ENCODE measurements at places on chromosomes 11 and 22. TPM values are rescaled to one million over a fixed set of nuclear protein-coding genes. Genes with fewer than 3 reads are reported as not detected.

GRCh38 chr11:37409124-37409523 is 811.1 kb upstream of the RAG2 start:
- H3K27me3 ChIP-seq, result no peaks in the 10 kb centered on the region
- no peak for DNase-seq
- H3K4me3 ChIP-seq, result no peak overlapping the region
- H3K27ac ChIP-seq, result no peak overlapping the region
- H3K4me1 ChIP-seq, result no peaks in the 10 kb centered on the region

Gene CCDC81
- 0.94 TPM for total RNA-seq

GRCh38 chr22:37285937-37286336 is 3.6 kb downstream of the CYTH4 start:
- no peak for DNase-seq
- peaks cover 77% of the 10 kb centered on the region for H3K4me1 ChIP-seq
- peaks cover 72% of the 10 kb centered on the region for H3K36me3 ChIP-seq
- H3K27me3 ChIP-seq, result no peaks in the 10 kb centered on the region
- no peak overlapping the region for H3K4me3 ChIP-seq
- H3K27ac ChIP-seq, result peak overlapping the region; percentile 52

- H3K4me1 ChIP-seq, result peaks cover 5% of the 10 kb centered on the region
- no peaks in the 10 kb centered on the region for H3K27me3 ChIP-seq
- DNase-seq, result no peak
- H3K27ac ChIP-seq, result no peak overlapping the region
- no peak overlapping the region for H3K4me3 ChIP-seq
- H3K36me3 ChIP-seq, result peaks cover 20% of the 10 kb centered on the region
Measured at GRCh38 chr11:104792861-104793260, 105.4 kb downstream of the CASP12 start.

GRCh38 chr22:17984114-17984513 is 40.2 kb downstream of the MICAL3 start:
- H3K27me3 ChIP-seq, result no peaks in the 10 kb centered on the region
- no peak overlapping the region for H3K4me3 ChIP-seq
- peak overlapping the region; percentile 17 for H3K27ac ChIP-seq

- peaks cover 88% of the 10 kb centered on the region for H3K36me3 ChIP-seq
- no peak overlapping the region for H3K4me3 ChIP-seq
- peaks cover 56% of the 10 kb centered on the region for H3K4me1 ChIP-seq
- H3K27ac ChIP-seq, result peak overlapping the region; percentile 4
- no peaks in the 10 kb centered on the region for H3K27me3 ChIP-seq
Measured at GRCh38 chr11:121543836-121544380, 91.1 kb upstream of the SORL1-AS1 start.

- no peaks in the 10 kb centered on the region for H3K36me3 ChIP-seq
- H3K27ac ChIP-seq, result no peak overlapping the region
- no peaks in the 10 kb centered on the region for H3K27me3 ChIP-seq
Measured at GRCh38 chr11:81494431-81494830, 1239.2 kb downstream of the FAM181B start.

GRCh38 chr22:27420817-27421361 is 380.7 kb downstream of the MN1 start:
- no peak for DNase-seq
- no peaks in the 10 kb centered on the region for H3K4me1 ChIP-seq
- H3K27me3 ChIP-seq, result peaks cover 17% of the 10 kb centered on the region
- no peak overlapping the region for H3K4me3 ChIP-seq
- H3K27ac ChIP-seq, result no peak overlapping the region
- no peaks in the 10 kb centered on the region for H3K36me3 ChIP-seq

- H3K27ac ChIP-seq, result no peak overlapping the region
- peak overlapping the region; percentile 13 for H3K4me3 ChIP-seq
- H3K4me1 ChIP-seq, result peaks cover 20% of the 10 kb centered on the region
- peaks cover 8% of the 10 kb centered on the region for H3K36me3 ChIP-seq
Measured at GRCh38 chr11:16603245-16603644, 135.2 kb upstream of the C11orf58 start.

DNA sequence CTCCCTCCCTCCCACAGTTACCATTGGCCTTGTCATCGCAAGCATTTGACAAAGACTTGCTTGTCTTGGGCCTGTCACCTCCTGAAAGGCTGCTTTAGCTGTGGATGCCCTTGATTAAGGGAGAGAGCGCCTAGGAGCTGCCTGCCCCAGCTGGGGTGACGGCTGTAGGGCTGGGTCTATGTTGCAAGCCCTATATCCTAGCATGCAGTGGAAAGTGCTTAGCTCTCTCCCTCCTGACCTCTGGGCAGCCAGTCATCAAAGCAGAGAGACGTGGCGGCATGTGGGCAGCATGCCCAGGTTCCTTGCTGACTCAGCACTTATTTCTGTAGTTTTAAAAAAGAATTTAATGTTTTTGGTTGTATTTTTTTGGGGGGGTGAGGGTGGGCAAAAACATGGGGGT is 75.9 kb downstream of the BARX2 start:
- no peak for DNase-seq
- no peaks in the 10 kb centered on the region for H3K27me3 ChIP-seq
- no peaks in the 10 kb centered on the region for H3K4me1 ChIP-seq
- H3K4me3 ChIP-seq, result no peak overlapping the region

Gene SYT8
- not detected for total RNA-seq

Gene PDGFB
- 0.89 TPM for total RNA-seq

DNA sequence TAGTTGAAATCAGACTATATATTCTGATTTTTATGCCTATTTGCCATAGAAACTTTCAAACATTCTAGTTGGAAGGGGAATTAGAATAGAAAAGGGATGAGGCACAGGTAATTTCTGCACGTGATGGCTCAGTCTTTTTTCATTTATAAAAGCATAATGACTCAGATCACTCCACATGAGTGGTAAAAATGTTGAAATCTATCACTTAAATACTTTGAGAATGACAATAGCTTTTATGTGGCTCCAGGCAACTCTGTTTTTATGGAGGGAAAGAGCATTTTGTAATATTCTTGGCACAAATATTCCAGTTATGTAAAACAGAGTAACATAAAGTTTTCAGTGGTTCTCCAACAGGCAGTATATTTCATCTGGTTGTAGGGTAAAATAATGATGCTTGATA is 5.9 kb upstream of the MMP3 start:
- no peak overlapping the region for H3K4me3 ChIP-seq
- no peak for DNase-seq
- H3K4me1 ChIP-seq, result no peaks in the 10 kb centered on the region
- peaks cover 4% of the 10 kb centered on the region for H3K27me3 ChIP-seq
- H3K27ac ChIP-seq, result no peak overlapping the region

DNA sequence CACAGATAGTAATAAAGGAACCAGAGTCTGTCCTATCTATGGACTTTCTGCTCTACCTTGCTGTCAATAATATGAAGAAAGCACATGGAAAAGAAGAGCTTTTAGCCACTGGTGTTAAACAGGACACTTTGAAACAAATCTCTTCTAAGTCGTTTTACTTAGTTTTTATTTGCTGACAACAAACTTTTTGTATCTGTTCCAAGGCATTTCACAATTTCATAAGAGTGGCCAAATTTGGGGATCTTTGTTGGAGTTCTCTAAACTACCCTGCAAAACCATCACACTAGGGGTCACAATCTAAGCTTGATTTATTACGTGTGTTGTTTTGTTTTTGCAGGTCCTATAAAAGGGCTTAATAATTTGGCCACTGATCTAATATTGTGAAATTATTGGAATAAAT is 54.4 kb downstream of the BBOX1 start:
- H3K36me3 ChIP-seq, result no peaks in the 10 kb centered on the region
- H3K27me3 ChIP-seq, result no peaks in the 10 kb centered on the region
- DNase-seq, result no peak
- H3K27ac ChIP-seq, result no peak overlapping the region
- no peaks in the 10 kb centered on the region for H3K4me1 ChIP-seq

Gene IGLL1
- total RNA-seq, result not detected

Gene IL18BP
- 15.3 TPM for total RNA-seq

DNA sequence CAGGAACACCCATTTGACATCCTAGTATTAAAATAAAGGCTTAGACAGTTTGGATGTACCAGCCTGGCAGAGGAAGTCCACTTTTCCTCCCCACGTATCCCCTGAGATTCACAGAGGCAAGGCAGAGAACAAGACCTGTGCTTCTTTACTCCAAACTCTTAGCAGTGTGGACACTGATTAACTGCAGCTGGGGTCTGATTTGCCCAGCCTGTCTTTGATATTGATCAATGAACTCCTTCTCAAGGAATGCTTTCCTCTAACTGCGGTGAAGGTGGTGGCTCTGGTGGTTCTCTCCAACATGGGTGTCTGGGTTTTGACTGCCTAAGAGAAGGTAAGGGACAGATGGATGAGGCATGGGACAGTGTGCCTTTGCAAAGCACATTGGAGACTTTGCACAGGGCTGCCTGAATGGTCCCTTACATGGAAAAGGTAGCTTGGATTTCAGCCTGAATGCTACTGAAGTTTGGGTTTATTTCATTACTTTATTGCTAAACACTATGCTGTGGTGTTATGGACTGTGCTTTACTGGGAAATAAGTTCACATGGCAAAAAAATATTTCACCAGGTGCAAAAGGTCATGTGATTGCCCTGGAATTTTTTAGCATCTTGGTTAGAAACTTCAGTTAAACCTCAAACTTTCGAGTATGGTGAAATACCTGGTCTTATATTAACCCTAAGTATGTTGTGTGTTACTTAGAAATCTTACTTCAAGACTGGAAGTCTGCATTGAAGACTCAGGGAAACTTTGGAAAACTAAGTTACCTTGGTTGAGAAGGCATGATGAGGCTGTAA is 1.8 kb downstream of the GAS2 start:
- no peak overlapping the region for H3K27ac ChIP-seq
- H3K27me3 ChIP-seq, result peaks cover 54% of the 10 kb centered on the region
- H3K36me3 ChIP-seq, result no peaks in the 10 kb centered on the region
- H3K4me1 ChIP-seq, result peaks cover 19% of the 10 kb centered on the region
- DNase-seq, result no peak

DNA sequence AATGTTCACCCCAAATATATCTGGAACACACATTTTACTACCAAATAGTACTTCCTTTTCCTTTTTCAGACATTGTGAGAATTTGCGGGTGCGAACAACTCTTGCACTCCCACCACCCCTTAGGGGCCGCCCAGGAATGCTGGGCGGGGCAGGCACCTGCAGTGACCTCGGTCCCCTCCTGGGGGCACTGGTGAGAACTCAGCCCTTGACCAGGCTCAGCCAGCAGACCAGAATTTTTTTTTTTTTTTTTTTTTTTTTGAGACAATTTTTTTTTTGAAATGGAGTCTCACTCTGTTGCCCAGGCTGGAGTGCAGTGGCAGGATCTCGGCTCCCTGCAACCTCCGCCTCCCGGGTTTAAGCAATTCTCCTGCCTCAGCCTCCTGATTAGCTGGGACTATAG is 75.8 kb downstream of the ARHGAP8 start:
- peaks cover 2% of the 10 kb centered on the region for H3K27me3 ChIP-seq
- no peak for DNase-seq
- H3K4me3 ChIP-seq, result no peak overlapping the region
- H3K36me3 ChIP-seq, result no peaks in the 10 kb centered on the region
- H3K27ac ChIP-seq, result no peak overlapping the region

GRCh38 chr22:31244943-31245451 is 32.9 kb downstream of the LIMK2 start:
- peaks cover 49% of the 10 kb centered on the region for H3K4me1 ChIP-seq
- H3K27ac ChIP-seq, result peak overlapping the region; percentile 25
- H3K4me3 ChIP-seq, result no peak overlapping the region
- H3K27me3 ChIP-seq, result no peaks in the 10 kb centered on the region

- H3K27me3 ChIP-seq, result no peaks in the 10 kb centered on the region
- no peaks in the 10 kb centered on the region for H3K36me3 ChIP-seq
- H3K27ac ChIP-seq, result no peak overlapping the region
- DNase-seq, result no peak
- H3K4me3 ChIP-seq, result no peak overlapping the region
- H3K4me1 ChIP-seq, result peaks cover 7% of the 10 kb centered on the region
Measured at GRCh38 chr11:47377571-47378009, 757 bp downstream of the SPI1 start.

Gene DGCR8
- total RNA-seq, result 54.5 TPM

DNA sequence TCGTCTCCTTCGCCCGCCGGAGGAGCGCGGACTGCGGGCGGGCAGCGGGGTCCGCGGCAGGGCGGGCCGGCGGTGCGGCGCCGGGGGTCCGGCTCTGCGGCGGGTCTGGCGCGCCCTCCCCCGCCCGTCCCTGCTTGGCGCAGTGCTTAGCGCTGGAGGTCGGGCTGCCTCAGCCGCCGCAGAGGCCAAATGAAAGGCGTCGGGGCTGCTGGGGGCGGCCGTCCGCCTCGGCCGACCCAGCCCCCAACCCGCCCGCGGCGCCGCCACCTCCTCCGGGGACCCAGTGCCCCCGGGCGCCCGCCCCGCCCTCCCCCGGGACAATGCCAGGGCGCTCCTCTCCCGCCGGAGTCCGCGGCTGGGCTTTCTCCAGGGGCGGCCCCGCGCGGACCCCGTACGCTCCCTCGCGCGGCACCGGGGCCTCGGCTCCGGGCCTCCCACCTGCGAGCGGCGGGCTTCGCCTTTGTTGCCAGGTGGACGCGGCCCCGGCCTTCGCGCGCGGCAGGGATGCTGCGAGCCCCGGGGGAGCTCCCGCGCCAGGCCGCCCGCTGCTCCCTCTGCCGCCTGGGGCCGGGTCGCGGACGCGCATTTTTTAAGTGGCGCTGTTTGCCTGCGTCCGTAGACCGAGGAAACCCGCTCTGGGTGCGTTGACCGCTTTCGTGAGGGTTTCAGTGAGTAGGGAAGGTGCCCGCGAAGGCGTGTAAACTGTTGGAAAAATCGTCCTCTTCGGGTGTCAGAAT is 583 bp downstream of the APLP2 start:
- H3K27me3 ChIP-seq, result peaks cover 22% of the 10 kb centered on the region
- H3K4me3 ChIP-seq, result peak overlapping the region; percentile 89
- no peaks in the 10 kb centered on the region for H3K36me3 ChIP-seq
- peaks cover 20% of the 10 kb centered on the region for H3K4me1 ChIP-seq
- no peak overlapping the region for H3K27ac ChIP-seq
- DNase-seq, result peak; percentile 44

Gene MYOD1
- not detected for total RNA-seq

DNA sequence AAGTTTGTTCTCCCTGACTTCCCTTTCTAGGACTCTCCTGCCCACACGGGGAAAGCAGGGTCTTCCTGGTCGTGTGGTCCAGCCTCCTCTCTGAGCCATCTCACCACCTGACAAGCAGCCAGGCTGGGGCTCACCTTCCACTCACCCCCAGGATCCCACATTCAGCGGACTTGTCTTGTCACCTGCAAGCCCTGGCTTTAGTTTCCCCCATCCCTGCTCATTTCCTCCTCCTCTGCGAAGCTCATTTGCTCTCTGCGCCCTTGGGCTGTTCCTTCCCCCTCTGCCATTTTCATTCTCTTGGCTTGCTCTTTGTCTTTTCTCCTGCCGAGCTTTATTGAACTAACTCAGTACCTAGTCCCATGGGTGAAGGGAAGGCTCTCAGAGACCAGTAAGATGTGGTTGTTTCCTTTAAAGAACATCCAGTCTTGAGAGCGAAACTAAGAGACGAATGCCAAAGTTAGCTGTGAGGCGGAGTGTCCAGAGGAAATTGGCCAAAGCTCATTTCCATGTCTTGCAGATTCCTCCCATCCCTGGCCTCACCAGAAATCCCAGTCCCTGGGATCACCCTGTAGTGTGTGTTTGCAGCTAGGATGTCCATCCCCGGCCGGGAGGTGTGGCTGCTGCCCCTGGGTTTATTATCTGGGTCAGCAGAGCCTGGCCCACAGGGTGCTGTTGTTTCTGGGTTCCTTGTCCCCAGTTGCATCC is 2.0 kb downstream of the ST14 start:
- no peak overlapping the region for H3K4me3 ChIP-seq
- no peak for DNase-seq
- H3K27me3 ChIP-seq, result peaks cover 67% of the 10 kb centered on the region
